ENCODE measurements at places on chromosomes 3 and 15.

GRCh38 chr3:122890720-122891220 lies 95.9 kb downstream of the SLC49A4 start:
- DNase-seq: no peak

GRCh38 chr3:28726840-28727239 lies 378.2 kb upstream of the AZI2 start:
- DNase-seq: no peak

DNA sequence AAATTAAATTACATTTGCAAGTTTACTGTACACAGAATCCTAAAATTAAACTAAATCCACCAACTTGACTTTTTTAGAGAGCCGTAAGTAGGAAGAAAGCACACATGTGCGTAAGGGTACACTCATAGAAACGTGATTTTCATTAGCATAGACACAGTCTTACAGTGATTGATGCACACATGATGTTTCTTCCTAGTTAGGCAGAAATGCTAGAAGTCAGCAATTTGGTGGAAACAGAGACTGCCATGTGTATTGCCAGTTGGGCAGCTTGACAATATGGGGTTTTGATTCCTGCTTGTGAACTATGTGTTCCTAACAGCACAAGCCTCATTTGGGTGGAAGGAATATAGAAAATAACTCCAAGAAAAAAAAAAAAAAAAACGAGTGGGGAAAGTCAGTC lies 878.5 kb downstream of the ROBO1 start:
- DNase-seq: no peak

DNA sequence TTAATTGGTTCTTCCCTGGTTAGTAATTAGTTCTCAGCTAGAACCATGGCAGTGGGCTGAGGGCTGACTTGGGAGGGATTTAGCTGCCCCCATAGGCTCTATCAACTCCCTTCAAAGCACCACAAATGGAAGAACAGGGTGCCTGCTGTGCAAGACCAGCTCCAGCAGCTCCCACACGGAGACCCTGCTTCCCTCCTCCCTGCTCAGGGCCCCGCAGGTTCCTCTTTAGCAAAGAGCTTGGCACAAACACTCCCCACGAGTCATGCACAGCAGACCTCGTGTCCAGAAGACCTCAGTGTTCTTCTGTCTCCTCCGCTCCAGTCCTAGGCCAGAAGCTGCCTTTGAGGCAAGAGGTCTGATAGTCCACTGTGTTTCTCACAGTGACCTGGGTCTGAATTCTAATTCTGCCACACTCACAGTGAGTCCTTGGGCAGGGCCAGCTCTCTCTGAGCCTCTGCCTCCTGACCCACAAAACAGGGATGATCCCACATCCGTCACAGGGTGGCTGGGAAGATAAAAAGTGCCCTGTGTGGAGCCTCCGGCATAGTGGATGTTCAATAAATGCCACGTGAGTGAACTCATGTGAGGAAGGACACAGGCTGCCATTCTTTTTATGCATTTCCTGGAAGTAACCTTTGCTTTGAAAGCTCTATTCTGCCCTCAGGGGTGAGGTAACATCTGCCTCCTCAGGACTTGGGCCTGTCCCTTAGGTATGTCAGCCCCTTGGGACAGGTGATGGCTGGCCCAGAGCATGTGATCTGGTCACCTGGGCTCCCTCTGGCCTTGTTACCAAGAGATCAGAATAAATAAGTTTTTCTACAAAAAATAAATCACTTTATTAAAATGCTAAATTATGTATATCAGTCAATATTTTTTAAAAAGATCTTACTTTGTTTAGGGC lies 7.6 kb downstream of the RAB6B start:
- no peak for DNase-seq

- no peak for DNase-seq
These were observed 8.3 kb upstream of the CPNE9 start for GRCh38 chr3:9695345-9695744.

GRCh38 chr15:76711351-76711827 lies 193.8 kb downstream of the SCAPER start:
- DNase-seq: no peak

DNA sequence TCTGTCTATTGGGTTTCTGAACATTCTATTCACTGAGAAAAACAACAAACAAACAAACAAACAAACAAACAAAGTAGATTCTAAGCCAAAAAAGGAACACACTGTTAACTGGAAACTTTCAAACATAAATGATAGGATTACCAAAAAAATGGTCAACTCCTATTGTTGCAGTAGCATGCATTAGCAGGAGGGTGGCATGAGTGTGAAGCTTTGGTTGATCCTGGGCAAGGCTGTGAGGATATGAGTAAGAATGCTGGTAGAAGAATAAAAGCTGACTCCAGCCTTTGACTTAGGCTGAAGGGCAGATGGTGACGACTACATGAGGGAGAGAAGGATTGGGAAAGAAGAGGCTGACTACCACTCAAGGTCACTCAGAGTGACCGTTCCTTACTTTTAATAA lies 810.3 kb downstream of the VGLL3 start:
- DNase-seq: no peak

- DNase-seq: peak; percentile 60
These were observed at the start of gene ZDHHC23 for GRCh38 chr3:113947372-113948014. Gene ZDHHC23 (plus strand): TSS chr3:113948013. CDS start chr3:113948803, 790 bp downstream.

Data from activated effector memory CD4-positive, alpha-beta T cell treated with Interleukin-2 at 50 U/mL for 16 hours (primary cell).